ENCODE measurements at places on chromosomes 1 and 21.

GRCh38 chr1:185627171-185627570 lies 107.0 kb upstream of the HMCN1 start:
- no peak for DNase-seq

GRCh38 chr1:36511804-36512798 lies 29.4 kb upstream of the CSF3R start:
- DNase-seq: peak; percentile 97

GRCh38 chr1:33698361-33699035 lies 165.4 kb upstream of the HMGB4 start:
- no peak for DNase-seq

GRCh38 chr1:115291741-115292140 lies 46.3 kb downstream of the NGF start:
- DNase-seq: no peak

DNA sequence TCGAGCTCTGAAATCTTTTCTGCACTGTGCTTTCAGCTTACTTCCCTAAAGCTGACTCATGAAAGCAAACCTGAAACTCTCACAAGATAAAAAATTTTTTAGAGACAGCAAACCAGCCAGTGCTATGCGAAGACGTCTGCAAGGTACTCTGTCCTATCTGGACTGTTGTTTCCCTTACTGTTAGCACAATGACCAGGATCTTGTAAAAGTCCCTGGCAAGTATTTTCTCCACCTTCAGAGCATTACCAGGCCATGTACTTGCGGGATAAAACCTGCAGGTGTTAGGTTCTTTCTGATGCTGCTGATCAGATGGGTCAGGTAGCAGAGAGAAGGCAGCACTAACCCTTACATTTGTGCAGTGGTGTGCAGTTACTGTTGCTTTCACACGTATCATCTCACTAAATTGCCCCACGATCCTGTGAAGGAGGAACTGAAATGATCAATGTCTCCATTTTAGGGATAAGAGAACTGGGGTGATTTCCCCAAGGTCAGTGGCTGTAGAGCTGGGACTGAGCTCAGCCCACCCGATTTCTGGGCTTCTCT lies 56.6 kb downstream of the PLXNA2 start:
- DNase-seq: no peak

DNA sequence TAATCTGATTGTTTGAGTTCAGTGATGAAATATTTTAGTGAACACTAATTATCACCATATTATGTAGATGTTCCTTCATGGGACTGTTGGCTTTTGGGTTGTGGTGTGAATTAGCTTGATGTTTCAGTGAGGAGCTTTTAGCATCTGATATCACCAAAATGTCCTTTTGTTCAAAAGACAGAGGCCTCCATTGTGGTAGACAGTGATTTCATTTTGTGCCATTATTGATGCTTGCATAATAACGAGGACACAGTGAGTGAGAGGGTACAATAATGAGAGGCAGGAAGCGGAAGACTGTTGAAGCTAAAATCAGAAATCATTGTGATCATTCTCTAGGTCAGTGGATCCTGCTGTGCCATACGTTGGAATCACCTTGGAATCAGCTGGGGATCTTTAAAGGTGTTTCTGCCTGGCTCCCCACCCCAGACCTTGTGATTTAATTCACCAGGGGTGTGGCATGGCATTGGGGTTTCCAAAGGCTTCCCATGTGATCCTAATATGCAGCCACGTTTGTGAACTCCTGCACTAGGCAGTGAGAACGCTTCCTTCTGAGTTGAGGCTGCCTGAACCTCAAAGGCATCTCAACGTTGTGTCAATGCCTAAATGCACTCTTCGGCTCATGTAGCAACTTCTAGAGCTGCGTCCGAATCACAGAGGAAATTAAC lies 82.1 kb upstream of the KIF1B start:
- no peak for DNase-seq

GRCh38 chr1:27341525-27342252 lies at the start of gene SYTL1:
SYTL1 (plus strand) TSS chr1:27342022; CDS start chr1:27345335, 3,313 bp downstream.
- DNase-seq: peak; percentile 52

- DNase-seq: no peak
Measured at GRCh38 chr1:243507001-243507671, 251.3 kb downstream of the SDCCAG8 start.

DNA sequence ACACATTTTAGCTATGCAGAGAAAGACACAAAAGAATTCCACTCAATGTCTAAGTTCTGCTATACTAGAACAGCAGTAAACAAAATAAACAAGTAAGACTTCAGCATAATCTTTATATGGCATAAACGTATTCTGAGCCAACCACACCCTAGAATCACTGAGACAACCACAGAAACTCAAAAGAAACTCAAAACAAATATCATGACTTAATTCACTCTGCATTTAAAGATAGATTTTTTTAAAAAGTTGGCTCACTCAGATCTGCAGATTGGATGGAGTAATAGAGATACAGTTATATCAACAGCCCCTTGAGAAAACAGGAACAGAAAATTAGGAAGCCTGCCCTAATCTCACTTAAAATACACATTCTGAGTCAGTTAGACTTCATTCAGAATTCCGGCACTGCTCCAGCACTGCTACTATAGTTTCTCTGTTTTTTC lies 95.0 kb downstream of the COL24A1 start:
- DNase-seq: no peak

DNA sequence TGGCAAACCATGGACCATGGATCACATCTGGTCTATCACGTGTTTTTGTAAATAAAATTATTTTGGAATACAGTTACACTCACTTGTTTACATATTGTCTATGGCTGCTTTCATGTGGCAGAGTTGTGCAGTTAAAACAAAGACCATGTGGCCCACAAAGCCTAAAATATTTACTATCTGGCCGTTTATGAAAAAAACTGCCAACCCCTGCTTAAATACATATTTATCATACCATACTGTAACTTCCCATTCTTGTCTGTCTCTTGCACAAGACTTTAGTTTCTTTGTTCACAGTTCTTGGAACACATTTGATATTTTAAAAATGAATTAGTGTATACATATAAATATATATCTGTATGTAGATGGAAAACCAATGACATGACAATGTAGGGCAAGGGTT lies 141.5 kb downstream of the PAPPA2 start:
- no peak for DNase-seq

DNA sequence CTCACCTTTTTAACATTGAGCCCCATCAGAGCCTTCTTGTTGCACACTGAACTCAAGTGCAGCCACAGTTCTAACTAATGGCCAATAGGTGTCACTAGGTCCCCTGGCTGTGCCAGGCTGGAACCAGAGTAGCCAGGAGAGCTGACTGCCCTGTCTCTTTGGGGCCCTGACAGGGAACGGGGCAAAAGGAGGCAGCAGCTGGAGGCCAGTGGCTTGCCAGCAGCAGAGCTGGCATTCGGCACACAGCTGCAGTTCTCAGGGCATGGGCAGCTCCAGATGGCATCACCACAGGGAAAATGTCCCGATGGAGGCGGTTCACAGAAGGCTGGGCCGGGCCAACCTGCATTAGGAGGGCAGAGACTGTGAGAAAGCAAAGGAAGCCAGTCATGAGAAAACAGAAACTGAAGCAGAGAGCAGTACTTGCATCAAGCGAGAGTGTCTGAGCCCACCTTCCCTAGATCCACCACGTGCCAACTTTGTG lies 188.6 kb downstream of the FCRL5 start:
- DNase-seq: no peak

DNA sequence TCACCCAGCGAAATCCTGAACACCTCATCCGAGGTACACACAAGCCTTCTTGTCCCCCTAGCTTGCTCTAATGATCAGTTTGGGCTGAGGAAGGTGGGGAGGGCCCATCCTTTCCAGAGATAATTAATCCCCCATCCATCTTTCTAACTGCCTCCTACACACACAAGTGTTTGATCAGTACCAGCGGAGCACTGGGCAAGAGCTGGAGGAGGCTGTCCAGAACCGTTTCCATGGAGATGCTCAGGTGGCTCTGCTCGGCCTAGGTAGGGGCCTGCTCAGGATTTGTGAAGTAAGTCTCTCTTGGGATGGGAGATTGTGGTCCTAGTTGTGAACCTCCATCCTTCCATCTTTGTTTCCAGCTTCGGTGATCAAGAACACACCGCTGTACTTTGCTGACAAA lies 5.8 kb downstream of the ANXA9 start:
- DNase-seq: no peak

- DNase-seq: no peak
Measured at GRCh38 chr1:17436380-17437174, 2.9 kb downstream of the RCC2 start.

DNA sequence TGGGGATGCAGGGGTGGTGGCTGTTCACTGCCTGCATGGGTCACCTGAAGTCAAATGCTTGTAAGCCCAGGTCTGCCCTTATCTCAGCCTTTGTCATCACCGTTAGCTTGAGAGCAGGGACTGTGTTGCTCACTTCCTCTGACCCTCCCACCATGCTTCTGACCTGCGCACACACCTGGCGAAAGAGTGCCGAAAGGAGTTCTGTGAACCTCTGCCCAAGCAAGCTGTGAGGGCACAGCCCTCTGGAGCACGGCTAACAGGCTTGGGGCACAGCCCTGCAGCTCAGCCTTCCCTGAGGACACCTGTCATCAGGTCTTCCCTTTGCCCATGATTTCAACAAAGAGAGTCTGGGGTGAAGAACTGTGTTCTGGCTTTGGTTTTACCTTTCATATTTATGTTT lies 93.8 kb downstream of the SUSD4 start:
- no peak for DNase-seq

GRCh38 chr1:154845879-154846278 lies 24.2 kb downstream of the KCNN3 start:
- no peak for DNase-seq

DNA sequence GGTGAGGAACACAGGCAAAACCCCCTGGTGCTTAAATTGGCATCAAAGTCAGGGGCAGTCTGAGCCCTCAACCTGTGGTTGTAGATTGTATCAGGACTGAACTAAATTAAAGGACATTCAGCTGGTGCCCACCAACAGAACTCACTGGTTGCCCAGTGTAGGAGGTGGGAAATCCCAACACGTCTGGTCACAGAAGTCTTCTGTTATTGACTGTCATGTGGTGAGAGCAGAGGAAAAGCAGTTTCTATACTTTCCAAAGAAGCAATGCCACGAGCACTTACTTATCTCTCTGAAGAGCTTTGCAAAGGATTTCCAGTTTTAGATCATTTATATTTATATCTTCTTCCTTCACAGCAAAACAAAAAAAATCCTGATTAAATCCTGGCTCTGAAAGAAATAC lies 15.0 kb upstream of the ACTA1 start:
- DNase-seq: no peak

DNA sequence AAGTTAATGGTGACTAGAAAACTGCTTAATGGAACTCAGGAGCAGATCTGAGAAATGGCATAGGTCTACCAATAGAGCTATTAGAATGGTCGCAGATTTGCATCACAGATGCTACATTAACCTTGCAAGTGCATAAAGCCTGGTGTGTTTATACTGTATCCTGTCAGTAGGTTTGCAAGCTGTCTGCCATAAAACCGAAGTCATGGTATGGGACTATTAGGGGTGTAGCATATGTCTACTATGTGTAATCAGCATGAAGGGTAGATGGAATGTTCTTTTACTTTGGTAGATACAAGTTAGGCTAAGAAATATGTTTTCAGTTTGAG lies 574.2 kb upstream of the ADGRL2 start:
- no peak for DNase-seq

DNA sequence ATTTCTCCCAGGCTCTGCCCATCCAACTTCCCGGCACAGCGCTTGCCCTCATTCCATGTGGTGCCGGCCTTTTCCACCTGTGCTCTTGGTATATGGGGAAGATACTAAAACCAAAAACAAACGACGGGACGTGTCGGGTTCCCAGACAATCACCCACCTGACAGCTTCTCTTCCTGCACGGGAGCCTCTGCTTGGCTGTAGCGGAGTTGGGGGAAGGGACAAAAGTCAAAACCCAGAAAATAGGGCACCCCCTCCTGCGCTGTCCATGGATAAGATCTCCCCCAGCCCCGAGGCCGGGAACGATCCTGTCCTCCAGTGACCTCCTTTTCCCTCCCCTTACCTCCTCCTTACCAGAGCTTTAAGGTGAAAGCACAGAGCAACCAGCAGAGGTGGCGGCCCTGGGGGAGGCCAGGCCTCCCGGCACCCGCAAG lies 640 bp downstream of the JTB start:
- DNase-seq: no peak

- DNase-seq: no peak
Measured at GRCh38 chr1:38217316-38217715, 170.7 kb upstream of the POU3F1 start.

- DNase-seq: no peak
Measured at GRCh38 chr1:241269116-241269515, 87.9 kb downstream of the RGS7 start.

DNA sequence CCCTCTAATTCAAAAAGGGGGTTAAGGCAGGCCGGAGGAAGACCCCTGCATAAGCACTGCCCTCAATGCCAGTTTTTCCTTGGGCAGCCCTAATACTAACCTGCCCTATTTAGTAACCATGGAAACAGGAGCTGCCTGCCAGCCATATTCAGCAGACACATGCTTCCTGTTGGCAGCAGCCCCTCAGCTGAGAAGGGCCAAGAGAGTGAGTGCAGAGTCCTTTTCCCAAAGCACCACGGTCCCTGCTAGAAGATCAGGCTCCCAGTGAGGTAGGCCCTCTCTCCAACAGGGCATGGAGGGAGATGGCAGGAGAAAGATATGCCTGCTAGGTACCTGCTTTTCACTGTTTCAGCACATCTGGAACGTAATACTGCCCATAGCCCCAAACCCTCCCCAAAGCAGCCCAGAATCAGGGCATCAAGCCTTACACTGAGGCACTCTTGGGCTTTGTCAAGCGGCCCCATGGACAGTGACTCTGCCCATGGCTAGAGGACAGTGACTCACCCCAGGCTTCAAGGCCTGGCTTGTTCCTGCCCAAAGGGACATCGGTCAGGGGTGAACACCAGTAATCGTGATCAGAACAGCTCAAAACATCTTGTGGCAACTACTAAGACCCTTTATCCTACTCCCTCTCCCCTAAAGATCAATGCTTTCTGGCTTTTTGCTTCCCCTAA lies 64.5 kb downstream of the BCAR3 start:
- DNase-seq: no peak

DNA sequence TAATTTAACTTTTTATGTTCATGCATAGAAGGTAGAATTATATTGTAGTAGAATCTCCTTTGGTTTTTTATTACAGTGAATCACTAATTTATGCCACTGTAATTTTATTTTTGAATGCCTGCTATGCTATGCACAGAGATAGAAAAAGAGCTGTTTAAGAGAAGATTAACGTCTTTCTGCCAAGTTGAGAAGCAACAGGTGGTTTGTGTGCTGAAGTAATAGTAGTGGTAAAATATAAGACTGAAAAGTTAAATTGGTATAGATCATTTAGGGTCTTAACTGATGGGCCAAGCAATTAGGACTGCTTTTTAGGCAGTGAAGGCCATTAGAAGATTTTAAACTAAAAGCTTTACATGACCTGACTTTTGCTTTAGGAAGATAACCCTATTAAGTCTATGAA lies 115.1 kb downstream of the SYT14 start:
- DNase-seq: no peak

GRCh38 chr1:174795806-174796205 lies 203.9 kb upstream of the CACYBP start:
- DNase-seq: peak; percentile 73
